ENCODE measurements at places on chromosomes 5 and 9.
A peak's percentile ranks its signal among the peaks of the same experiment; 100 is the strongest.

GRCh38 chr9:107665057-107665456 is 175.5 kb upstream of the KLF4 start:
- no peak for DNase-seq

DNA sequence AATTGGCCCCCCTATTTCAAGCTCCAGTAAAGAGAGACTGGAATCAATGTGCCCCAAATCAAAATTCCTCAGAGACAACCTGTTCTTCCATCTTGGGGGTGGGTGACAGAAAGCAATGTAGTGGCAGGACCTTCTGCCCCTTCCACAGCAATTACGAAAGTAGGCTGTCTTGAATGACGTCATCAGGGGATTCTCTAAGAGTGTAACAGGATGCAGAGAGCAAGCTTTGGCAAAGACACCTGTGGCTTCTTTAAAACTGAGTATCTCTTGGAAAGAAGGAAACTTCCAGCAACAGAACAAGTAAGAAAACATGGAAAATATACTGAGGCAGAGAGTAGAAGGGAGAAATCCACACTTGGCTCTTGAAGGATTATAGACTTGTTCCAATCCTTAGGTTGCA is 247.6 kb upstream of the PDE4D start:
- DNase-seq, result no peak

GRCh38 chr5:157137691-157138090 is 5.0 kb downstream of the MED7 start:
- no peak for DNase-seq

GRCh38 chr5:96968074-96968473 is 32.2 kb downstream of the LNPEP start:
- peak; percentile 94 for DNase-seq

DNA sequence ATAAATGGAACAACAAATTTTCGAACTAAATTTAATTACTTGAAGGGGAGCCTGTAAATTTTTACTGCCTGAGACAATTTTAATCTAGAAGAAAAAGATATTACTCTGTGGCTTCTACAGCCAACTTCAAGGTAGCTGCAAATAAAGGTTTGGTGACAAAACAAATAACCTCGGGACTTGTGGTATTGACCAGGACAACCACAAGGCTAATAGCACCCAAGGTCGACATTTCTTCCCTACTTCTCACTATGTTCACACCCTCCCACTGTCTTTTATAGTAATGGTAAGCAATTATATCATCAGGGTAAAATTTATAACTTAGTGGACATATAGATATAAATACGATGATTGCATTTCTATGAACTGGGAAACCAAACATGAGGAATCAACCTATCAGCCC is 67.9 kb upstream of the SPINK5 start:
- DNase-seq, result no peak

- no peak for DNase-seq
Measured at GRCh38 chr5:106417163-106417562, 1253.6 kb downstream of the EFNA5 start.

GRCh38 chr9:127724012-127724411 is 8.1 kb downstream of the TTC16 start:
- DNase-seq, result no peak

DNA sequence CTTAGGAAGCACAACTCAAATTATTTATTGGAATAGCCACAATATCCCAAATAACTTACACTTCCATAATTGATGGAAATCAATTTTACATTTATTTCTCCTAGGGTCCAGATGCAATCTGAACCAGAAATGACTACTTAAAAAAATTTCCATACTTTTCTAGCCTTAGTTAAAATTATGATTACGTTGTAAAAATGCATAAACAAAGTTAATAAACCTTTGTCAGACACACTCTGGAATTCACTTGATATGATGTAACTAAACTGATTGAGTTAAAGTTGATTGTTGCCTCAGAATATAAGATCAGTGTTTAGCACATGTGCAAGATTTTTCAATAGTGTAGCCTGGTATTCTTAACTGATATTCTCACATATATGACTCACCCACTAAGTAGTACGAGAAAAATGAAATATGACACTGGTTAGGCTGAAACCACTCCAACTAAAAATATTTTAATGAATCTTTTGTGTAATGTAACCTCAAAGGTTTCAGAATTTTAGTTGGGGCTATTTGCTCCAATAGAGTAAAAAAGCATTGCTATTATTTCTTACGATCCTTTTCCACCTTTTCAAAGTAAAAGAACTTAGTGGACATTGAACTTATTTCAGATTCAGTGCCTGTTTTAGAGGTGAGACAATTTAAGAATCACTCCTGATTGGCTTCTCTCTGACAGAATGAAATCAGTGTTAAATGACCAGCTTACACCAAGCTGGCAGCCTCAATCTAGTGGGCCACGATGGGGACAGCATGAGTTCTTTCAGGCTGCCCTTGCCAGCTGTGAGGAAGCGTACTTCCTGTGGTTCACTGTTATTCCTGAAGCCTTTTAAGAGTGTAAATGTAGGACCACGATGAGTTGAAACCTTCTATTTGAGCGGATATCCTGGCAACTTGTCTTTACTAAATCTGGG is 277.2 kb upstream of the CDH9 start:
- peak; percentile 59 for DNase-seq

DNA sequence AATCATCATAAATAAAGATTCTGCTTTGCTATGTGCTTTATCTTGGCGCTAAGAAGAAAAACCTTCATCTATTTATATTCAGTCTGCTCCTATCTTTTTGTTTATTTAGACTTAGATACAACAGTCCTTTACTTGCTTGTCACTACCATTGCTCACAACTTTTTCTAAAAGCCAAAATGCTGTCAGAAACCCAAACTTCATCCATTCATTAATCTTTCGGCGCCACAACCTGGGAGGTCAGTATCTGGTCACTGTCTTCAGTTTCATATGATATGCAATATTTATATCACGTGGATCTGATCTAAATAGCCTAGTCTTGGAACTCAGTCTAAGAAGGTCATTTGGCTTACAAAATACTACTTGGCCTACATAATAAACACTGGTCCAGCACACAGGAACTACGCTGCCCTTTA is 159.3 kb upstream of the TARS1 start:
- no peak for DNase-seq

DNA sequence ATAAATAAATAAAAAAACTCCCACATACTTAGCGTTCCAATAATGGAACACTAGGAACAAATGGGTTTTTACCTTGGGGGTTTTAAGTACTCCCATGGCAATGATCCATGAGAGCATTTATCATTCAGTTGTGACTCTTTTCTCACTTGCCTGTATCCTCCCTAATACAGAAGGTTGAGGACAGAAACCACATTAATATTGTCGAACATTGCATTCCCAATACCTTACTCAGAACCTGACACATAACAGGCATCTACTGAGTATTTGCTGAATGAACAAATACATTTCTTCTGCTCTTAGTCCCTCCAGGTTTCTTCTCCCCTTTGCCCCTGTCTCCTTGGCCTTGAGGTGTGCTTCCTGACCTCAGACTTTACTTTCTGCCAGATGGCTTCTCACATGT is 175.9 kb downstream of the CEMIP2 start:
- DNase-seq, result no peak

DNA sequence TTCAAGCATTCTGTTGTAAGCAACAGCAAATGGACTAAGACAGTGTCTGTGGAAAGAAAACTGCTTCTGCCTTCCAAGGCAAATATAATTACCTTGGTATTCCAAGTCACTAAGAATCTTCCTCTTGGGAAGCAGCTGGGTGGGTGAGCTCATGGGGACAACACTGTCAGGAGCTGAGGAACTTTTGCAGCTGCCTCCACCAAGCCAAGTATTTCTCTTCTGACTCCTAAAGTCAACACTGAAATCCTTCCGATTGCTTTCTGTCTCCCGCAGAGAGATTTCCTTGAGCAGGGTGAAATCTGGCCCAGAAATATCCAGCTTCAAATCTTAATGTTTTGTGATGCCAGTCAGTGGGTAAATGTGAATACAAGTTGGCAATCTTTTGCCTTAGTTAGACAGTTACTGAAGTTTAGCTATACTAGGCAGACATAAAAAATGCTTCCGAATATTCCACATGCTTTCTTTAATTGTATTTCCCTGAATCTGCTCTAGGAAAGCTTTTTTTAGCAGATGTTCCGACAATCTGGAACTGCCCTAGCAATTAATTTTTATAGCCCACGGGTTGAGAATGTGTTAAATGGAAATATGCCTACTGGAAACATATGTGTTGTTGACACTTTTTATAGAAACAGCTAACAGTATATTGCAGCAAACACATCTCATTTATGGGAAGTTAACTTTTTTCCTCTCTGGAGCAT is 369.9 kb upstream of the DAB2 start:
- DNase-seq, result no peak

GRCh38 chr9:7369384-7369821 is 430.2 kb downstream of the DMAC1 start:
- DNase-seq, result no peak

- no peak for DNase-seq
Measured at GRCh38 chr5:160506006-160507004, 84.7 kb downstream of the PTTG1 start.

- no peak for DNase-seq
Measured at GRCh38 chr9:84874022-84874421, 204.5 kb downstream of the NTRK2 start.

GRCh38 chr9:128555180-128555721 is 2.9 kb downstream of the SPTAN1 start:
- peak; percentile 43 for DNase-seq

DNA sequence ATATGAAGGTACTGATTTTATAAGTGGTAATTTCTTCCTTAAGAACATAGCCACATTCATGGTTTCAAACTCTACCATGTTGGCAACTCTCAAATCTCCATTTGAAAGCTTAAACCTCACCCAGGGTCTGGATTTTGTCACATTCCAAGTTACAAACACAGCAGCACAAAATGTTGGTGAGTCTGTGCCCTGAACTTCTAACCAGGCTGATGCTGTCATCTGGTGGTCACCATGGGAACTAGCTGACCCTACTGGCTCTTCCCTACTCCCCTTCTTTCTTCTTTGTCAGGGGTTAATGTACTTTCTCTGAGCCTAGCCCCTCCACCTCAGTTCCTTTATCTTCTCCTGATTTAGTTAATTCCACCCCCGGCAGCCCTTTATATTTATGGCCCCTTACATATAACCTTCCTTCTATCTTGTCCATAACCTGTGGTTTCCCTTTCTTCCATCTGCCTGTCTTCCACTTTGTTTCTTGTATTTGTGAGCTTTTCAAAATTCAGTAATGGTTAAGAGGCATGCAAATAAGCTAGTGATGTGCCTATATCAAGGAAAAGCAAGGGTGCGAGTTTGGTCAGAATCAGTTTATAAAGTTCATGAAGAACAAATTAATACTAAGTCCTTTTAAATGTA is 35.9 kb downstream of the TGFBR1 start:
- DNase-seq, result no peak

- DNase-seq, result no peak
Measured at GRCh38 chr9:134809292-134809691, 71.3 kb upstream of the FCN2 start.

- DNase-seq, result no peak
Measured at GRCh38 chr9:134637241-134637640, 4.4 kb upstream of the COL5A1 start.

All from retinal pigment epithelial cell (primary cell).